NCI-H187 (cell line): ENCODE measurements at places on chromosomes 16 and 17.

GRCh38 chr17:4815043-4815675, 8.2 kb downstream of the PLD2 start:
- no peak for DNase-seq

DNA sequence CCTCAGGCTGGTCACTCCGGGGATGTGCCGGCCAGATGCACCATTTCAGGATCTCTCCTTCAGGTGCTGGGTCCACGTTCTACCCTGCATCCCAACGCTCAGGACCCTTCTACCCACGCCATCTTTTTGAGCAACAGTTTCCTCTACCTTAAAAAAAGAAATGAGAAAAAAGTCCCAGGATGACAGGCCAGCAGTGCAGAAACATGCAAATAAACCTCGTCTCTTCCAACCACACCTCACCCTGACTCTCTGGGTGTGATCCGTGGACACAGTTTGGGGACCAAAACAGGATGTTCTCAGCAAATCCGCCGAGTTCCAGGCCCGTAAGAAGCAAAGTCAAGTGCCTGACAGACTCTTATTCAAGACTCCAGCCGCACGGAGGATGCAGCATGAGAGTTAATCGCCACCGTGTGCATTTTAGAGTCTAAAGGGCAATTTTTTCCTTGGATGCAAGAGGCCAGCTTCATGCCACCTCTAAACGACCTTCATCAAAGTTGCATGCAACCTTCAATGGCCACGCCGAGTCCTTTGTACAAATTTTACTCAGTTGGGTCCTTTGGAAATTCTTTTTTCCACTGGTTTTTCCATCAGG, 99.6 kb downstream of the ZFHX3 start:
- no peak for DNase-seq

DNA sequence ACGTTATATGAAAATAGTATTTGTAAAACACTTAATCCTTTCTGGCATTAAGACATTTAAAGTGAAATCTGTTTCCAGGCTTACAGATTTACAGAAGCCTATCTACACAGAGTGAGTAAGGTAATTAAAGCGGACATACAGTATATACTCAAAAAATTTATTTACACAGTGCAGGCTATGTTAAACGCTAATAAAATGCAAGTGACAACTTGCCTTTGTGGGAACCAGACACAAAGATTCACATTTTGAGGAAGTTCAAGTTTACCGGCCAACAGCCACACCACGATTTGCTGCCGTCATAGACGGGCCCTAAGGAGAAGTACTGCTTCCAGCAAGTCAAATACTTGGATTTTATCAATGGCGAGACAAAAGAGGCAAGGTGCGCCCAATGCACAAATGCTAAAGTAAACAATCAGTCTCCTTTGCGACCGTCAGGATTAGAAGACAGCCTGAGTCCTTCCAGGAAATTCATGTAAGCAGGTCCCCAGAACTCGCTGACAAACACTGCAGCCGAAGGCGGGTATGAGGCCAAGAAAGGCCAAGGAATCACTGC, 801 bp downstream of the VPS35 start:
- DNase-seq: no peak

DNA sequence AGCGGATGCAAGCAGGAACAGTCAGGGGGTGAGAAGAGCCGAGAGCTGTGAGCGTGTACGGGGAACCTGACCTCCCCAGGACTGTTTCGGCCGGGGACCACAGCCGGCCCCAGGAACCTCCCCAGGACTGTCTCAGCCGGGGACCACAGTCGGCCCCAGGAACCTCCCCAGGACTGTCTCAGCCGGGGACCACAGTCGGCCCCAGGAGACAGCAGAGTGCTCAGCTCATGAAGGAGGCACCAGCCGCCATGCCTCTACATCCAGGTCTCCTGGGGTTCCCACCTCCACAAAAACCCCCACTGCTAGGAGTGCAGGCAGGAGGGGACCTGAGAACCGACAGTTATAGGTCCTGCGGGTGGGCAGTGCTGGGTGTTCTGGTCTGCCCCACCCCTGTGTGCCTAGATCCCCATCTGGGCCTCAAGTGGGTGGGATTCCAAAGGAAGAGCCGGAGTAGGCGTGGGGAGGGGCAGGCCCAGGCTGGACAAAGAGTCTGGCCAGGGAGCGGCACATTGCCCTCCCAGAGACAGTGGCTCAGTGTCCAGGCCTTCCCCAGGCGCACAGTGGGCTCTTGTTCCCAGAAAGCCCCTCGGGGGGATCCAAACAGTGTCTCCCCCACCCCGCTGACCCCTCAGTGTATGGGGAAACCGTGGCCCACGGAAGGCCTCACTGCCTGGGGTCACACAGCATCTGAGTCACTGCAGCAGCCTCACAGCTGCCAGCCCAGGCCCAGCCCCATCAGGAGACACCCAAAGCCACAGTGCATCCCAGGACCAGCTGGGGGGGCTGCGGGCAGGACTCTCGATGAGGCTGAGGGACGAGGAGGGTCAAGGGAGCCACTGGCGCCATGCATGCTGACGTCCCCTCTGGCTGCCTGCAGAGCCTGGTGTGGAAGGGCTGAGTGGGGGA, 4.3 kb downstream of the RHBDF1 start:
- no peak for DNase-seq

- no peak for DNase-seq
Measured at GRCh38 chr16:67529582-67530012, 968 bp downstream of the RIPOR1 start.

- no peak for DNase-seq
Measured at GRCh38 chr16:61797961-61798507, 238.2 kb downstream of the CDH8 start.

GRCh38 chr17:66240630-66241029, 11.4 kb upstream of the APOH start:
- no peak for DNase-seq

- no peak for DNase-seq
Measured at GRCh38 chr16:4213737-4214136, 28.1 kb downstream of the SRL start.
